ENCODE measurements at places on chromosomes 7 and 10.

DNA sequence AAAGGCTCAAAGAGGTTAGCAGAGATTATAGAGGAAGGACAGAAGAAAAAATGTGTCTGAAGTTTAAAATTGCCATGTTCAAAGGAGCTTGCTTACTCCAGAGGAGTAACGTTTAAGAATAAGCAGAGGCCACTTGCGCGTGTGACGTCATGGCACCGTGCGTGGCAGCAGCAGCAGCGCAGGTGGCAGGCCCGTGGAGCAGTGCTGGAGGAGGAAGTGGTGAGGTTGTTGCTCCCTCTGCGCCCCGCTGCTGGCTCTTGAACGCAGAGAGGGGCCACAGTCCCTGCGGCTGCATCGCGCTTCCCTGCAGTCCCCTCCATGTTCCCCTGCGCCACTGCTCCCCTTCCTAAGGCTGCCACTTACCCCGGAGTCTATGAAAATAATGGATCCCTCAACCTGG lies 37.5 kb downstream of the GDI2 start:
- DNase-seq, result no peak

DNA sequence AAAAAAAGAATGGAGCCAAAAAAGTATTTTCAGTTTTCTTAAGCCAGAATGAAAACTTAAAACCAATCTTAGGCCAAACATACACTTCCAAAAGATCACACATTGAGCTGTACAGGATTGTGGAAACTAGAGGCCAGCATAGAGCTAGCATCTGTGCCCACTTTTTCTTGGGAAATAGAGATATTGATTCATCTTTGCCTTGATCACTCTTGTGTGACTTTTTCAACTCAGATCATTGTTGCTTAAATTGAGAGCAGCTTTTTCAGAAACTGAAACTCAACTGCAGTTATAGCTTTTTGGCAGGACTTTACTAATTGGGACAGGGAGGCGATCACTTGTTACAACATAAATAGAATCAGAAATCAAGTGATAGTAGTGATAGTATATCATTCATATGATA lies 132.2 kb downstream of the PRKG1 start:
- no peak for DNase-seq

DNA sequence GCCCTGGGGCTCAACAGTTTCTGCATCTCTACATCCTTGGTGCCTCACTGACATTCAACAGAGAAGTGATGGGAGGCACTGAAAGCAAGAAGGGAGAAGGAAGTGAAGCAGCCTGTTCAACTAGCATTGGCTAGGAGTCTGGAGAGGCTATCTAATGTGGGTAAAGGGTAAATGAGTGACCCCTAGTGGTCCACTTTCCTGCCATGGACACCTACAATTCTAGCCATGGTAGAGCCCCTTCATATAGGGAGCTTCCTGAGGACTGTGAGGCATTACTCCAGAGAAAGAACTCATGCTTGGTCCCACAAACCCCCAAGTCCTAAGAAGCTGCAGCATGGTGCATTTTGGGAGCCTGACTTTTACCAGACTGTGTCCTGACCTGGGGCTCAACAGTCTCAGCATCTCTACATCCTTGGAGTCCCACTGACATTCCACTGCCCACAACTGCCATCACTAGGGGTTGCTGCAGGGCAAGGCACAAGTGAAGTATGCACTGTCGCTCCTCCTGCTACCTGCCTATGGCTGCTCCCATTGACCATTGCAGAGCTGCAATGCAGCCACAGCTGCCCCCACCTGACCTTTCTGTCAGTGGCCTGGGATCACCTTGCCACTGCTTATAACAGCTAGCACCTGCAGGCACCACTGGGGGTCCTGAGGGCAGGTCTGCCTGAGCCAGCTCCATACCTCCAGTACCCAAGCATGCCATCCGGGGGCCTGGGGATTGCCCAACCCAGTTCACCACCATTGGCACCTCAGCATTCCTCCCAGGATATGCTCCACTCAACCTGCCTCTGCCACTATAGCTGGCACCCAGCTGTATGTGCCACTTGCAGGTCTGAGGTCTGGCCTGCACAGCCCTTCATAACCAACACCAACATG lies 44.1 kb upstream of the CDK6 start:
- DNase-seq, result no peak

DNA sequence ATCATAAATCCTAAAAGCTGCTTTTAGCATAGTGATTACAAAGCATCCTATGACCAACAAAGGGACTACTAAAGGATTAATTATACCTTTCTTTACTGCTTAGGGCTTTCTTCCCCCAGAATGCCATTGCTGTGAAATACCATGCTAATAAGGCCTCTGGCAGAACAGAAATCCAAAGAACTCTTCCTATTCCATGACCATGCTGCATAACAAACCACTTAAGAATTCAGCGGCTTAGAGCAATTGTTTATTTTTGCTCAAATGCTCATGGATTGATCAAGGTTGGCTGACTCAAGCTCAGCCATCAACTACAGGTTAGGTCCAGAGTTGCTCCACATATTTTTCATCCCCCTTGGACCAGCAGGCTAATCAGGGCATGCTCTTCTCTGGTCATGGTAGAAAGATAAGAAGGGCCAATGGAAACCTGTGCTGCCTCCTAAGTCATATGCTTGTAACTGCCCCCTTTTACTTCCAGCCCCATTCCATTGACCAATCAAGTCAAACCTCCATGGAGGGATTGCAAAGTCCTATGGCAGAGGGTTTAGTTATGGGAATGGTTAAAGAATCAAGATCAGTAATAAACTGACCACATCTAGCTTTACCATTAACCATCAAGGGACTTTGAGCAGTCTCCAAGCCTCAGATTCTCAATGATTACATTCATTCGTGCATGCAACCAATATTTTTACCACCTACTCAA lies 244.4 kb upstream of the FZD1 start:
- DNase-seq, result no peak

GRCh38 chr7:102165136-102165535 lies 121.5 kb upstream of the SH2B2 start:
- no peak for DNase-seq

DNA sequence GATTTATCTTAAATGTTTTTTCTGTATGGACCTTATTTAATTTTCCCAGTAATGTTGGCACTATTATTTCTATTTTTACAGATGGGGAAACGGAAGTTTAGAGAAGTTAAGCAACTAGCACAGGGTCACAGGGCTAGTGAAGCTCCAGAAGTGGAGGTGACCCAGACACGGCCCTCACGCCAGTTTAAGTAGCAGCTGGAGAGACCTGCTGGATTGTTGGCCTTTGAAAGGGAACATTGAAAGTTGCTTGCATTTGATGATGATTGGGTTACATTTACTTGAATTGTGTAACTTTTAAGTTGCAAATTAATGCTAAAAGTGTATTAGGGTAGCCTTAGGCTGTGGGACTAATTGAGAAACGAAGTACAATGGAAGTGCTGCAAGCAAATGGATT lies 25.6 kb downstream of the CDK14 start:
- no peak for DNase-seq

DNA sequence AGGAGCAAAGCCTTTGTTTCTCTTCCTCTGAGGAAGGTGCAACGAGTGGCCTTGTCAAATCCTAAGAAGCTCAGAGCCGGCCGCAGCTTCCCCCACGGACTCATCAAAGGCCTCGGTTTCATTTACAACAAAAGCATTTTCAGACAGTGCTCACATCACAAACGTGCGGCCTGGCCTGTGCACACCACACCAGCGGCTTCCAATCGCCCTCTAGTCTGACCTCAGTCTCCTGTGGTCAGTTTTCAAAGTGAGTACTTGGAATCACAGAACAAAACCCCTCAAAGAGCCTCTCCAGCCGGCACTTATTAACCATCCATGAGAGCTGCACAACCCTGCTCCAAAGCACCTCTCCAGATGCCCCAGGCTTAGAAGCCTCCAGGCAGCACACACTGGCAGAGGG lies 3.3 kb downstream of the RADIL start:
- DNase-seq, result no peak

DNA sequence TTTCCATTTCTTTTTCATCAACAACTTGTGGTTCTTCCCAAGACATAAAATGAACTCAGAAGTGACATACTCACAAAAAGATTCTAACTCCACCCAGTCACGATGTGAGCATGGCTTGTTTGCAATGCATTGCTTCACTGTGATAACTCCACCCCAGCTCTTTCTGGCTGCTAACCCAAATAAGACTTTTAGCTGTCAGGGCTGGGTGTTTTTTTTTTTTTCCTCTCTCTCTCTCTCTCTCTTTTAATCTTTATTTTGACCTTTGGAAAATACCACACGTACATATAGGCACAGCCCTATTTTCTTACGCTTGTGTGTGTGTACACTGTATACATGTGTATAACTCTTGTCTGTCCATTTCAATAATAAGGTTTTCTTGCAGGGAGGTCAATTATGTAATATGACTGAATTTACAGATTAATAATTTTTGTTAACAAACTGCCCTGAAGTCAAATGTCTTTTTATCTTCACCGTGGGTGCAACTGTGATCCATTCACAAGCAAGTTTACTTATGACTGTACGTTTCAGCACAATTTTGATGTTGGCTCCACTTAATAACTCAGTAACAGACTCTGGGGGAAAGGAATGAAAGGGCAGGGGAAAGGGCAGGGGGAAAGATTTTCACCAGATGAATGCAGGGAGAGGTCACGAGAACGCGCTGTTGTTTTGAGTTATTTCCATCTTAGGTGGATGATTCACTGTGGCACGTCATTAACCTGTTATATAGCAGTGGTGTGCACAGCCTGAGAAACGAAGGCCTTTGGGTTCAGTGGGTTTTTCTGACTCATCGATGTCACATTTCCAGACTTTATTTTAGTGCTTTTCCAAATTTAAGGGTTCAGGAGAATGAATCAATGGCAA lies 49.1 kb downstream of the APBB1IP start:
- no peak for DNase-seq

- no peak for DNase-seq
These were observed 31.3 kb downstream of the MKX start for GRCh38 chr10:27714349-27714748.

DNA sequence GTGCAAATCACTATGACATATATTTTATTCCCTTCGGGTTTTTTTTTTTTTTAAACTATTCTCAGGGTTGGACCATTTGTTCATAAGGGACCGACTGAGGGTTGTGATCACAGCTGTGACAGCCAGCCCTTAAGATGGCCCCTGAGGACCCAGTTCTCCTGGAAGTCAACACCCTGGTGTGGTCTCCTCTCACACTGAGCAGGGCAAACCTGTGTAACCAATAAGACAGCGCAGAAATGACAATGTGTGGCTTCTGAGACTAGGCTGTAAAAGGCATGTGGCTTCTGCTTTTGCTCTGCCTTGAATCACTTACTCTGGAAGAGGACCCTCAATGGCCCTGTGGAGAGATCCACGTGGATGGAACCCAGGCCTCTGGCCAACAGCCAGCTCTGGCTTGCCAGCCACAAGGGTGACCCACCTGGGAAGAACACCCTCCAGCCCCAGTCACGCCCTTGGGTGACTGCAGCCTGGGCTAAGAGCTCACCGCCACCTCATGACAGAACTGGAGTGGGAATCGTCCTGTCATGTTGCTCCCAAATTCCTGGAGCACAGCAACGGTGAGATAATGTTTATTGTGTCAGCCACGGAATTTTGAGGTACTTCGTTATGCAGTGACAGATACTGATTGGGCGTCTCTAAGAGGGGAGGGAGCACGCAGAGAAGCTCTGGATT lies 127.1 kb downstream of the CLEC2L start:
- no peak for DNase-seq

DNA sequence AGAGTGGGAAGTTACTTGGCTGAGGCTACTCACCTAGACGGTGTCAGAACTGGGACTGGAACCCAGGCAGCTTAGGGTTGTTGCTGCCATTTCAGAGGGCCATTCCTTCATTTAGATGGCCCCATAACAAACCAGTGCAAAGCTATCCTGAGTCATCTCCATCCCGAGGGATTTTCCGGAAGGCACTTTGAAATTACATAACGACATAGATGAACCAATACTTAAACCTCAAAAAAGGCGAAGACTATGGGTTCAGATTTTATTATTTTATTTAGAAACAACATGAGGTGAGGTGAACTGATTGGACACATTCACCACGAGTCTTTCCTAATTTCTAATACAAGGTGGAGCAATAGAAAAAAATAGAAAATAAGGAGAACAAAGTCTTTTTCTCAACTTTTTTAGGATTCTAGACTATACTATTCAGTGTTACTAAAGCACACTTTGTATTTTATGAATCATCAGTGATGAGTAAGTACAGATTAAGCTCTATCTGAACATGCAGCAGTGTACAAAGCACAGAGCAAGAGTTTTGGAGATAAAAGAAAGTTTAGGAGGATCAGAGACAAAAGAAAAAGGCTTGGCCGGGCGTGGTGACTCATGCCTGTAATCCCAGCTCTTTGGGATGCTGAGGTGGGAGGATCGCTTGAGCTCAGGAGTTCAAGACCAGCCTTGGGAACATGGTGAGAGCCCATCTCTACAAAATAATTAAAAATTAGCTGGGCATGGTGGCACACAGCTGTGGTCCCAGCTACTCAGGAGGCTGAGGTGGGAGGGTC lies 79.5 kb upstream of the SVIL start:
- no peak for DNase-seq

DNA sequence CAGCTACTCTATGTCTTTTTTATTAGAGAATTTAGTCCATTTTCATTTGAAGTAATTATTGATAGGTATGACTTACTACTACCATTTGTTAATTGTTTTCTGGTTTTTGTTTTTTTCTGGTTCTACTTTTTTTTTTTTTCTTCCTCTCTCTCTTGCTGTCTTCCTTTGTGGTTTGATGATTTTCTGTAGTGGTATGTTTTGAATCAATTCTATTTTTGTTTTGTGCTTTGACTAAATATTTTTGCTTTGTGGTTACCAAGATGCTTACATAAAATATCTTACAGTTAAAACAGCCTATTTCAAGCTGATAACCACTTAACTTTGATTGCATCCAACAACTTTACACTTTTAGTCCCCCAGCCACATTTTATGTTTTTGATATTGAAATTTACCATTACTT lies 3.3 kb upstream of the OR2F2 start:
- no peak for DNase-seq

GRCh38 chr10:110498087-110498981 lies 627 bp downstream of the DUSP5 start:
- no peak for DNase-seq

DNA sequence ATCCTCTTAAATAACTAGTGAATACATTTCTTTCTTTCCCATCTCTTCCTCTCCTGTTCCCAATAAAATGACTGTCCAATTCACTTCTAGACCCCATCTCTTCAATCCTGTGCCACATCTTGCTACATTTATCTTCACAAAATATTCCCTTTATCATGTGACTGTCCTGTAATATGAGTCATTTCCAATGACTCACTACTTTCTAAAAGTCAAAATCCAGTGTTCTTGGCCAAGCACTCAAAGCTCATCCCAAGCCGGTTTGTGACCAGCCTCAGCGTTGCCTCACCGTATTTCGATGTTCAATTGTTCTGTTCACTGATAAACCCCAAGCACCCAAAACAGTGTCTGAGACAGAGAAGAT lies 104.7 kb downstream of the PARD3 start:
- no peak for DNase-seq

GRCh38 chr7:139561-140243 lies 52.7 kb upstream of the FAM20C start:
- no peak for DNase-seq

DNA sequence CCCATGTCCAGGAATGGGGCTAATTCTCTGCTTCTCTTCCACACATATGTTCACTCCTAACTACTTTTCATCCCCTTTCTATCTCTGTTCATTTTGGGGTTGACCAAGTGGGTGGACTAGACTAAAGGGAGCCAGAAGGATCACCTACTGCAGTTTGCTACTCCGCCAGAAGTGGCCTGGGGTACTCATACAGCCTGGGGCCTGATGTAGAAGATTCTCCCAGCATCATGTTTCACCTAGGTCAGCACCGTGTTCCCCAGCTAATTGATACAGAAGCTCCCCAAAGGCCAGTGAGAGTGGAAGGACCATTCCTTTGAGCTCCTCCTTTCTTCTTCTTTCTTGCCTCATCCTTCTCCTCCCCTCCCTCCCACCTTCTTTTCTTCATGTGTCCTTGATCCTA lies 19.6 kb upstream of the IFRD1 start:
- DNase-seq, result no peak

- DNase-seq, result peak; percentile 48
These were observed 28.3 kb upstream of the SDK1 start for GRCh38 chr7:3272691-3273141.

Data from NCI-H2029 (cell line).